ENCODE measurements at places on chromosomes 12 and 14. TPM values are rescaled to one million over a fixed set of nuclear protein-coding genes. Genes with fewer than 3 reads are reported as not detected.

The TPPP2 gene
- not detected for total RNA-seq

The ERP27 gene
- 3.3 TPM for total RNA-seq

The TSHR gene
- total RNA-seq, result 4.9 TPM

The GPX2 gene
- not detected for total RNA-seq

The CPNE6 gene
- total RNA-seq, result not detected

The ACRBP gene
- total RNA-seq, result 9.4 TPM

The CORO1C gene
- total RNA-seq, result 127 TPM

The OTOGL gene
- total RNA-seq, result not detected

The ASCL1 gene
- total RNA-seq, result not detected

The SLCO1B3 gene
- total RNA-seq, result not detected

The TCTN1 gene
- total RNA-seq, result 21.0 TPM

The KITLG gene
- total RNA-seq, result not detected

The COX8C gene
- not detected for total RNA-seq

The PPP1R1A gene
- not detected for total RNA-seq

The ALDH2 gene
- total RNA-seq, result 16.5 TPM

The MUCL1 gene
- not detected for total RNA-seq

The KLRC1 gene
- 0.36 TPM for total RNA-seq

The DPY19L2 gene
- total RNA-seq, result 0.32 TPM

The TCTN2 gene
- total RNA-seq, result 3.7 TPM

The RASAL1 gene
- total RNA-seq, result 67.5 TPM

The CLEC6A gene
- total RNA-seq, result not detected

The SYCP3 gene
- 0.36 TPM for total RNA-seq

The TAS2R20 gene
- 2.3 TPM for total RNA-seq

The CACNA2D4 gene
- not detected for total RNA-seq

The ZNF384 gene
- total RNA-seq, result 95.5 TPM

The FAM181A gene
- not detected for total RNA-seq

The MSI1 gene
- total RNA-seq, result not detected

The APOF gene
- 0.38 TPM for total RNA-seq

The KIF26A gene
- not detected for total RNA-seq

Measured in OCI-LY7 (cell line).